ENCODE measurements at places on chromosomes 3 and 15. TPM values are rescaled to one million over a fixed set of nuclear protein-coding genes. Genes with fewer than 3 reads are reported as not detected.

DNA sequence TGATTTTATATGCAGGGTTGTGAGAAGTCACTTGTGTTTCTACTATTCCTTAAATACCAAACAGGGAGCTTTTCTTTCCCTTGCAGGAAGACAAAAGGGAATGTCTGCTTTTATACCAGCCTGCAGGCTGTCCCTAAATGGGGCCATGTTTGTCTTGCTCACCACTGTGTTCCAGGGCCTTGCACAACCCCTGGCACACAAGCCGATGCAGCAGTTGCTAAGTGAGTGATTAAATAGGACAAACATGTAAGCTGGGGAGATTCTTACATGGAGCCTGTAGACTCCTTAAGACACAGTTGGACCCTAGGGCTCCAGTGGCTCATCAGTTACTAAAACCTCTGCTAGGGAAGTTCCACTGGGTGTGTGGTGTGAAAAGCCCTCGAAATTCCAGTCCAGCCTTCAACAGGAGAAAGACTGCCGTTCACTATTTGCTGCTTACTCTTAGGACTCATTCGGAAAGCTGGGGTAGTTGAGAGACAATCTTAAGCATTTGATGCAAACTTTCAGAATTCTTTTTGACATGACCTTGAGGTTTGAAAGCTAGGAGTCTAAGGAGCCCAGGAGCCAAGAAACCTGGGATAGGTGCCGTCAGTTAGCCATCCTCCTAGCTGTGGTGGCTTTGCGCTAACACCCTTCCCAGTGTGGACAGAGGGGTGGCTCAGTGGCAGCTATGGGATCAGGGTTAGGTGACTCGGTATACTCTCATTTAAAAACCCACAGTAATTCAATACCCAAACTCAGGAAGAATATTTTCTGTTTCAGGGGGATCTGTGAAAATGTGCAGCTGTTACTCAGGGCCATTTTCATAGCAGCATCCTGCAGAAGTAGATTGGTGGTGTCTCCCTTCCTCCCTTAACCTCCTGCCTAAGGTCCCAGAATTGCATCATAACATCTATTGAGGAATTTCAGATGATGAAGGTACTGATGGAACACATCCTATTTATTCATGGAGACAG is 39.1 kb downstream of the SYNM start:
- no peaks in the 10 kb centered on the region for H3K27me3 ChIP-seq
- H3K27ac ChIP-seq, result no peak overlapping the region
- H3K36me3 ChIP-seq, result no peaks in the 10 kb centered on the region

DNA sequence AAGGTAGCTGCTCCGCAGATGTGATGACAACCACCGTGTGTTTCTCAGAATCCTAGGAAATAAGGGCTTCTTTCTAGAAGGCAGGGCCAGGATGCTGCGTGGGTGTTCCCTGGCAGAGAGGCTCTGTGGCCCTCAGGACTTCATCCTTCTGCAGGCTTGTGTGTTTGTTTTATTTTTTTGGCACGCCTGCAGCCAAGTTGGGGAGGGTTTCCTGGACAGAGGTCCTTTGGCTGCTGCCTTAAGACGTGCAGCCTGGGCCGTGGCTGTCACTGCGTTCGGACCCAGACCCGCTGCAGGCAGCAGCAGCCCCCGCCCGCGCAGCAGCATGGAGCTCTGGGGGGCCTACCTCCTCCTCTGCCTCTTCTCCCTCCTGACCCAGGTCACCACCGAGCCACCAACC is at the start of gene CLEC3B:
TSS of gene CLEC3B (plus strand) at position 266 of the 400 bp plus-strand sequence. CDS start at position 326, 60 bp downstream.
- H3K27me3 ChIP-seq, result no peaks in the 10 kb centered on the region
- no peak for DNase-seq
- H3K36me3 ChIP-seq, result no peaks in the 10 kb centered on the region
- H3K4me1 ChIP-seq, result peaks cover 18% of the 10 kb centered on the region

DNA sequence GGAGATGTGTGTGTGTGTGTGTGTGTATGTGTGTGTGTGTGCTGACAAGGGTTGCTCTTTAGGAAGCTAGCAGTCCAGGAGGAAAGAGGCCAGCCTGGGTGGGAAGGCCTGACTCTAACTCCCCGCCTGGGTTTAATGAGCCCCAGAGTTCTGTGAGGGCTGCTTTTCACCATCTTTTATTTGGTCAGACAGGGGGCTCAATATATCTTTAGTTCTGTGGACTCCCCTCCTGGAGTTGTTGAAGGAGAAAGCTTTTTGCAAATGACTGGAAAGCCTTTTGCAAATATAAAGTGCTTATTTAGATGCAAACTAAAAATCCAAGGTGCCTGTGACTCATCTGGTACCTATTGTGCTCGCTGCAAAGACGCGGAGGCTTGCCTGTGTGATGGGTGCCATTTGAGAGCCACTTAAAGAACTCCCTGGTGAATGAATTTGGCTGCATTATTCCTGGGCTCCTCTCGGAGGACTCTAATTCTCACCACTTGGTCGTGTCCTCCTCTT is 24.5 kb downstream of the DRD3 start:
- no peaks in the 10 kb centered on the region for H3K36me3 ChIP-seq
- no peaks in the 10 kb centered on the region for H3K27me3 ChIP-seq
- H3K4me1 ChIP-seq, result peaks cover 7% of the 10 kb centered on the region
- no peak overlapping the region for H3K27ac ChIP-seq
- no peak for DNase-seq

DNA sequence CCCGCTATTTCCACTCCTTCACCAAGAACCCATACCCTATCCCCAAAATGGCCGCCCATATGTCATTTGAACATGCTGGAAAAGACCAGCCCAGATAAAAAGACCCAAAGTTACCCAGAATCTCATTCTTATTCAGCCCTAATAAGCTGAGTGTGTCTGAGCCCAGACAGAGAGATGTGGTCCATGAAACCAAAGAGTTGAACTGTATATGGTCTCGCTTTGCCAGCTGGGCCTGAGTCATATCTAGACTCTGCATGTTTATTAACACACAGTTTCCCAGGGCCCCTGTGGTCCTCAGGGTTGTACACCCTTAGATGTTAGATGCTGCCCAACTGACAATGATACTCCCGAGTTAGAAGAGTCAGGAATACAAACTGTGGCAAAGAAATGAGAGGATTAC is 201.9 kb upstream of the STRIT1 start:
- DNase-seq, result no peak
- no peak overlapping the region for H3K4me3 ChIP-seq
- H3K27me3 ChIP-seq, result no peaks in the 10 kb centered on the region

DNA sequence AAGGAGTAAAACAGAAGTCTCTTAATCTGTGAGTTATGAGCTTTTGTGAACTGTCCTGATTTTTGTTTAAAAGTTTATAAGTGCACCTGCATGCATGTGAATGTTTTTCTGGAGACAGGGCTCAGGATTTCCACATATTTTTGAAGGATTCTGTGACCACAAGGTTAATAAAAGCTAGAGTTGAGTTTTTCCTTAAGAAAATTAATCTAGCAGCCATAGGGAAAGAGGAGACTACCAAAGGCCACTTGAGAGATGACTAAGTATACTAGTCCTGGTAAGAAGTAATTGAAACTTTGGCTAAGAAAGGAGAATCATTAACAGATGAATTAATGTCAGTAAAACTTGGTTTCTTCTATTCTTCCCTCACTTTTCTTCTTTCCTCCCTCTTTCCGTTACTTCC is 176.8 kb upstream of the EPHA3 start:
- H3K27me3 ChIP-seq, result no peaks in the 10 kb centered on the region
- no peak for DNase-seq
- no peak overlapping the region for H3K27ac ChIP-seq
- H3K4me3 ChIP-seq, result no peak overlapping the region

GRCh38 chr3:94440767-94441493 is 378.1 kb downstream of the NSUN3 start:
- H3K27me3 ChIP-seq, result no peaks in the 10 kb centered on the region
- no peaks in the 10 kb centered on the region for H3K4me1 ChIP-seq
- no peak for DNase-seq
- no peak overlapping the region for H3K4me3 ChIP-seq
- no peaks in the 10 kb centered on the region for H3K36me3 ChIP-seq
- no peak overlapping the region for H3K27ac ChIP-seq

DNA sequence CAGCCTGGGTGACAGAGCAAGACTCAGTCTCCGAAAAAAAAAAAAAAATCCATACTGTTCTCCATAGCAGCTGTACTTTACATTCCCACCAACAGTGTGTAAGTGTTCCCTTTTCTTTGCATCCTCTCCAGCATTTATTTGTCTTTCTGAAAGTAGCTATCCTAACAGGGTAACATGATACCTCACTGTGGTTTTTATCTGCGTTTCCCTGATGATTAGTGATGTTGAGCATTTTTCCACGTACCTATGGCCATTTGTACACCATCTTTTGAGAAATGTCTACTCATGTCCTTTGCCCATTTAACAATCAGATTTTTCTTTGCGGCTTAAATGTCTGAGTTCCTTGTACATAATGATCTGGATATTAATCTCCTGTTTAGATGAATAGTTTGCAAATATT is 119.3 kb downstream of the RFX7 start:
- DNase-seq, result no peak
- no peak overlapping the region for H3K27ac ChIP-seq
- H3K36me3 ChIP-seq, result no peaks in the 10 kb centered on the region
- H3K4me1 ChIP-seq, result no peaks in the 10 kb centered on the region

- DNase-seq, result no peak
- no peak overlapping the region for H3K4me3 ChIP-seq
- H3K27me3 ChIP-seq, result no peaks in the 10 kb centered on the region
- H3K27ac ChIP-seq, result no peak overlapping the region
- no peaks in the 10 kb centered on the region for H3K36me3 ChIP-seq
These were observed 26.5 kb downstream of the TM4SF18 start for GRCh38 chr3:149306751-149307434.

DNA sequence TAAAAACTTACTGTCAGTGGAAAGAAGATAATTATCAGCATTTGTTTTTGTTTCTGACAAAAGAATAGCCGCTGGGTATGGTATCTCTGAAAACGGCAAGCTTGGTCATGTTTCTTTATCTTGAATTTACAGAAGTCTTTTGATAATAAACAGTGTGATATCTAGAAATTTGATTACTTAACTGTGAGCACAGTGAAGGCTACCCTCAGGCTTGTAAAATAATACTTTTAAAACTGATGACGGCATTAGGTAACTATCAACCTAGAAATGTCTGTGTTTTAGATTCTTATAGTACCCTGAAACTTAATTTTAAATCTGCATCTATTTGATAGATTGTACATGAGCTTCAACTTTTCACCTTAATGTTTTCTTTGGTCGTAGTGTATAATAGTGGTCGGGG is 43.4 kb downstream of the NSUN3 start:
- H3K27me3 ChIP-seq, result no peaks in the 10 kb centered on the region
- no peak for DNase-seq
- no peak overlapping the region for H3K27ac ChIP-seq
- no peak overlapping the region for H3K4me3 ChIP-seq
- no peaks in the 10 kb centered on the region for H3K4me1 ChIP-seq
- H3K36me3 ChIP-seq, result no peaks in the 10 kb centered on the region

GRCh38 chr3:69090021-69090420 is 5.3 kb downstream of the ARL6IP5 start:
- no peak for DNase-seq
- peak overlapping the region; percentile 96 for H3K27ac ChIP-seq
- H3K4me3 ChIP-seq, result no peak overlapping the region
- no peaks in the 10 kb centered on the region for H3K36me3 ChIP-seq
- H3K27me3 ChIP-seq, result no peaks in the 10 kb centered on the region
- H3K4me1 ChIP-seq, result peaks cover 81% of the 10 kb centered on the region

DNA sequence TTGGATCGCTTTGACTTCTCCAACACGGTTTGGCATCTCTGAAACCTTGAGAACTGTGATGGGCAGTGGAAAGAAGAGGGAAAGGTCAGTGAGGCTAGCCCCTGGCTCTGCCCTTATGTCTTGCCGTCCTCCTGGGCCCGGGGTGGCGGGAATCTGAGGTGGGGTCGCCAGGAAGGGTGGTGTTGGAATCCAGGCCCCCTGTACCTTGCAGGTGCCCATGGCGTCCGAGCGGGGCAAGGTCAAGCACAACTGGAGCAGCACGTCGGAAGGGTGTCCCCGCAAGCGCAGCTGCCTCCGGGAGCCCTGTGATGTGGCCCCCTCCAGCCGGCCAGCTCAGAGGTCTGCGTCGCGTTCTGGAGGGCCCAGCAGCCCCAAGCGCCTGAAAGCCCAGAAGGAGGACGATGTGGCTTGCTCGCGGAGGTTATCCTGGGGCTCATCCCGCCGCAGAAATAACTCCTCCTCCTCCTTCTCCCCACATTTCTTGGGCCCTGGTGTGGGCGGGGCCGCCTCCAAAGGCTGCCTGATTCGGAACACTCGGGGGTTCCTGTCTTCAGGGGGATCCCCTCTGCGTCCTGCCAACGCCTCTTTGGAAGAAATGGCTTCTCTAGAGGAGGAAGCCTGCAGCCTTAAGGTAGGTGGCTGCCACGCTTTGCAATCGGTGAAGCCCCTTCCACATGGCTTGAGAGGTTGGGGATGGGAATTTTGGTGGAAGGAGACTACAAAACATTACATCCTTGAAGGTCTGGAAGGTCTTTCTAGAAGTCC is 907 bp downstream of the TATDN2 start:
- peaks cover 40% of the 10 kb centered on the region for H3K36me3 ChIP-seq
- peak overlapping the region; percentile 79 for H3K4me3 ChIP-seq
- H3K27me3 ChIP-seq, result no peaks in the 10 kb centered on the region
- peaks cover 20% of the 10 kb centered on the region for H3K4me1 ChIP-seq
- H3K27ac ChIP-seq, result peak overlapping the region; percentile 94

DNA sequence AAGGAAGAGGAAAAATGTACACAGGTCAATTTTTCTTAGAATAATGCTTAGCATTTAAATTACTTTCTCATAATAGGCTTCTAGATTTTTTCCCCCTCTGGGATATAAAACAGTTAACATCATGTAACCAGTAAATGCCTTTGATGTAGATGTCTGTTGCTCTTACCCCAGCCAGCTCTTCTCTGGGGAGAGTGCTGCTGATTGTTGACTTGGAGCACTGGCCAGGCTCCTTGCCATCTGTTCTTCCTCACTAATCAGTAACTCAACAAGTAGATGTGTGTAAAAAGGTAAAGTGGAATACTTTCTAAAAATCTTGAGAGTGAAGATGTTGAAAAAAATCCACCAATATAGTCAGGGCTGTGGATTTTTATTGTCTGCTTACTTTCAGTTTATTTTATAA is 42.2 kb downstream of the RIOX2 start:
- no peak for DNase-seq
- H3K36me3 ChIP-seq, result no peaks in the 10 kb centered on the region
- H3K27ac ChIP-seq, result no peak overlapping the region

ZMAT3 gene
- 7.1 TPM for total RNA-seq

MUC20 gene
- 27.6 TPM for total RNA-seq

PRR20G gene
- not detected for total RNA-seq

TRH gene
- not detected for total RNA-seq
